Activated T-cell treated with anti-CD3 and anti-CD28 coated beads, Interleukin-2, amount 50 U/mL, for 1 hour (primary cell): ENCODE measurements at places on chromosomes 13 and 19.

- DNase-seq: no peak
Observed at GRCh38 chr13:110921209-110921608, 6.3 kb upstream of the ANKRD10 start.

DNA sequence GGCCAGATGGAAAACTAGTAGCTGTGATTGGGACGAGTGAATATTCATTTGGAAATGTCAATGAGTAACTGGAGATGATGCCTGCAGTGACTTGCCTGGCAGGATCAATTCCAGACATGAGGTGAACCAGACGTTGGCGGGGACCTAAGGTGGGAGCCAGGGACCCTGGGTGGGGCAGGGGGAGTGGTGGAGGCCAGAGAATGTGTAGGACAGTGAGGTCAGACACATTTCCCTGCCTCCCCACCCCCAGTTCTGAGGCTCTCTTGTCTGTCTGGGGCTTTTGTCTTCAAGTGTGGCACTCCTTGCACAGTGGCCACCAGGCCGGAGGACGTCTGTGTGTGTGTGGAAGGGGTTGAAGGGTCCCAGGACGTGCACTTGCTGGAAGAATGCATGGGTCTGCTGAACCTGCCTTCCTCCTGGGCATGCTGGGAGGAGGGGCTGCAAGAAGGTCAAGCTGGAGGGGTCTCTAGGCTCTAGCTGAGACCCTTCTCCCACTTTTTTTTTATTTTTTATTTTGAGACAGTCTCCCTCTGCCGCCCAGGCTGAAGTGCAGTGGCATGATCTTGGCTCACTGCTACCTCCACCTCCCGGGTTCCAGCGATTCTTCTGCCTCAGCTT lies 51.6 kb downstream of the CHST8 start:
- DNase-seq: no peak

- DNase-seq: no peak
Observed at GRCh38 chr19:58357481-58358145, 4.3 kb upstream of the A1BG start.

GRCh38 chr13:49935171-49936074 lies 717 bp downstream of the SPRYD7 start:
- DNase-seq: no peak

- no peak for DNase-seq
Observed at GRCh38 chr19:27751044-27751391, 1461.9 kb downstream of the UQCRFS1 start.

DNA sequence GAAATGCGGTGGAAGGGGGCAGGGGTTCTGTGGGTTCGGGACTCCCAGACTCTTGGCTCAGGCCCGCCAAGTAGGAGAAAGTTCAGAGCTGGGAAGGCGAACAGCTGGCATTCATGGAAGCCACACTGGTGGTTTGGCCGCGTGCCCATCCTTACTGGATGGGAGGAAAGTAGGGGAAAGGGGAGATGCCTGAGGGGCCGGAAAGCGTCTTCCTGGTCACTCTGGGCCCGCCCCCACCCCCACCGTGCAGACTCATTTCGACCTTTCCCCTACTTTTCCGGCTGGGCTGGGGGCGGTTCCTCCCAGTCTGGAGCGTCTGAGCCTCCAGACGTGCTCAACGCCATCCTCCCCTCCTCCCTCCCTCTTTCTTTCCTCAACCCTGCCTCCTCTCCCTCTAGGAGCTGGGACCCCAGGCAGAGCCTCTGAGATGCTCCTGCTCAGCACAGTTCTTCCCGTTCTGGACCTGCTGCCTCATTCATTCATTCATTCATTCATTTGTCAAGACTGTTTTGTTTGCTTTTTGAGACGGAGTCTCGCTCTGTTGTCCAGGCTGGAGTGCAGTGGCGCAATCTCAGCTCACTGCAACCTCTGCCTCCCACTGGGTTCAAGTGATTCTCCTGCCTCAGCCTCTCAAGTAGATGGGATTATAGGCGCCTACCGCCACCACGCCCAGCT lies 3.5 kb downstream of the ANGPTL4 start:
- DNase-seq: no peak

DNA sequence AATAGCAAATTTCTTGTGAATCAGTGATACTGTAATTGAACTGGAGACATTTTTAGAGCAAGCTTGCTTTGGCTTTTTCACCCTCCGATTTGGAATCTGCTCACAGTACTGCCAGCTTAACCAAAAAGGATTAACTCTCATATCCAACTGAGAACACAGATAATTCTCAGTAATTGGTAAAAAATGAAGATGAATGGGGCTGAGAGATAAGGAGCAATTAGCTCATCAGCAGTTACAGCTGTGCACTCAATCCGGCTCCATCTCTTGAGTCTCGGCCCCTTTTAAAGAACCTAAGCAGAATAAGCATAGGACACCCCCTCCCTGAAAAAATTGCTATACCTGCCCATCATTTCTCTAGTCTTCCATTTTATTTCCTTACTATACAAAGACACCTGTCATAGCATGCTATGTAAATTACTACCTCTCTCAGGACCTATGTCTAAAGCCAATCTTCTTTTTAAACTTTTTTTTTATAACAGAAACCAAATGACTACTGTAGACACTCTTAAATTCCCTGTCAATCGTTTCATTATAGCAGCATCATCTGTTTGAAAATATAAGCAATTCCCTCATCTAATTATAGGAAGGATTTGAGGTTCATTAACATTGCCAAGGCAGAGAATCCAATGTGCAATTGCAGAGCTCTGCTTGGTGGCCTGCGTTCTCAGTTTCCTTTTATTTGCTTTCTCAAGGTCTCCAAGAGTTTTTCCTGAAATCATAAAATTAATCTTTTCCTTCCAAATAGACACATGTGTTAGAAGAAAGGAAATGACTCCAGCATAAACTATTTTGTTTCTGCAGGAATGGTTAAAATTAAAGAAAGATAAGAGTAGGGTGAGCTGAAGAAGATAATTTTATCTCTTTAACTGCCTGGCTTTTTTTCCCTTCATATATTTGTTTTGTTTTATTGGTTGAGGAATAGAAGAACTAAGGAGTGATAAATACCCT lies 242.1 kb downstream of the DACH1 start:
- no peak for DNase-seq

DNA sequence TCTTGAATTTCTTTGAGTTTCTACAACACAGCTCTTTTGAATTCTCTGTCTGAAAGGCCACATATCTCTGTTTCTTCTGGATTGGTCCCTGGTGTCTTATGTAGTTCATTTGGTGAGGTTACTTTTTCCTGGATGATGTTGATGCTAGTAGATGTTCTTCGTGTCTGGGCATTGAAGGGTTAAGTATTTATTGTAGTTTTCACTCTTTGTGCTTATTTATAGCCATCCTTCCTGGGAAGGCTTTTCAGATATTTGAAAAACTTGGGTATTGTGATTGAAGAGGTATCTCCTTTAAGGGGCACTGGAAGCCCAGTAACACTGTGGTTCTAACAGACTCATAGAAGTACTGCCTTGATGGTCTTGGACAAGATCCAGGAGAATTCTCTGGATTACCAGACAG lies 338.5 kb upstream of the SPRY2 start:
- no peak for DNase-seq
